T-helper 17 cell (primary cell): ENCODE measurements at places on chromosomes 16 and 17.

DNA sequence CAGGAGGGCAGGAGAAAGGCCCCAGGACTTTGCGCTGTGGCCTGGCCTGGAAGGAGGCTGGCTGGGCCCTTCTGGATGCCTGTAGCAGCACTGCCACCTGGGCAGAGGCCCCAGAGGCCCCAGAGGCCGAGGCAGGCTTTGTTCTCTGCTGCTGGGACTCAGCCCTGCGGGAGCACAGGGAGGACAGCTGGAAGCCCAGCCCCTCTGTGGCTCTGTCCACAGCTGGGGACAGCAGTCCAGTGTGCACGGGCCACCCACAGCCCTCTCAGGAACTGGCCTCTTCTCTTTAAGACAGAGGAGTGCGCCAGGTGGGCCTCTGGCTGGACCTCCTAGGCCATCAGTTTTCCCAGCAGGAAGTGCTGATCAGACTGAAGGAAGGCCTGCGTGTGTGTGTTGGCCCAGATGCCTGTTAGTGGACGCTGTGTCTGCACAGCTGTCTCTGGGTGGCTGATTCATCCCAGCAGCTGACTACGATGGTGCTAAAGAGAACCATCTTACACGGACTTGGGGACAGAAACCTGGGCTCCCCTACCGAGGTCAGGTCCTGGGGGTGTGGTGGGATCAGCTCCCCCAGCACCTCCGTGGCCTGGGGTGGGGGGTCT lies 26.9 kb upstream of the ZNF750 start:
- DNase-seq = no peak

DNA sequence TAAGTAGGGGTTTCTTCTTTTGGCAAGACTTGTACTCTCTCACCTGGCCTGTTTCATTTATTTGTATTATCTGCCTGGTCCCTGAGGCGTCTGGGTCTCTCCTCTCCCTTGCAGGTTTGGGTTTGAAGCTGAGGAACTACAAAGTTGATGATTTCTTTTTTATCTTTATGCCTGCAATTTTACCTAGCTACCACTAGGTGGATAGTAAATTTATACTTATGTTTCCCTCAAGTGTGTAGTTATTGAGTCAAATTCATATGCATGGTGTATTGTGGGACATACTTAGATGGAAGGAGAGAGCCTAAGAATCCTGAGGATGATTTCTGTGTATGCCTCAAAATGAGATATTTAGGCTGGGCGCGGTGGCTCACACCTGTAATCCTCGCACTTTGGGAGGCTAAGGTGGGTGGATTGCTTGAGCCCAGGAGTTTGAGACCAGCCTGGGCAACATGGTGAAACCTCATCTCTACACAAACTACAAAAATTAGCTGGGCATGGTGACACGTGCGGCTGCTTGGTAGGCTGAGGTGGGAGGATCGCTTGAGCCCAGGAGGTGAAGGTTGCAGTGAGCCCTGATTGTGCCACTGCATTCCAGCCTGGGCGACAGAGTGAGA lies 13.6 kb downstream of the TMEM98 start:
- no peak for DNase-seq

DNA sequence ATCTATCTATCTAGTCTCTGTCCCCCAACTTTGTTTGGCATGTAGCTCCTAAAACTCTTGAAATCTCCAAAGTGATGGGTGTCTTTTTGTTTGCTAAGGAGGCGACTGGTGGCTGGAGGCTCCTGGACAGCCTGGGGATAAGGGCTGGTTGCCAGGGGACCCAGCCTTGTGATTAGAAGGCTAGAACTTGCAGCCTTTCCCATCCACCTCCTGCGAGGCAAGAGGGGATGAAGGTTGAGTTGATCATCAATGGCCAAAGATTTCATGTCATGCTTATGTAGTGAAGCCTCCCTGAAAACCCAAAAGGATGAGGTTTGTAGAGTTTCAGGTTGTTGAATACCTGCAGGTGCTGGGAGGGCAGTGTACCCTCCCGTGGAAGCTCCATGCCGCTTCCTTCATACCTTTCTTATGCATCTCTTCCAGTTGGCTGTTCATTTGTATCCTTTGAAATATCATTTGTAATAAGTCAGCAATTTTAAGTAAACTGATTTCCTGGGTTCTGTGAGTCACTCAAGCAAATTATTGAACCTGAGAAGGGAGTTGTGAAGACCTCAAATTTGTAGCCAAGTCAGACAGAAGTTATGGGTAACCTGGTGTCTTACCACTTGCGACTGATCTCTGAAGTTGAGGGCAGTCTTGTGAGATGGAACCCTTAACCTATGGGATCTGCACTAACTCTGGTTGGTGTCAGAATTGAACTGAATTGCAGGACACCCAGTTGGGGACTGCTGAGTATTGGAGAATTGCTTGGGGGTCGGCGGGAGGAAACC lies 202.4 kb downstream of the SEC14L1 start:
- no peak for DNase-seq

- DNase-seq = no peak
These were observed 132.0 kb downstream of the ANKRD11 start for GRCh38 chr16:89358030-89359005.
